ENCODE measurements at places on chromosomes 2 and 18.

DNA sequence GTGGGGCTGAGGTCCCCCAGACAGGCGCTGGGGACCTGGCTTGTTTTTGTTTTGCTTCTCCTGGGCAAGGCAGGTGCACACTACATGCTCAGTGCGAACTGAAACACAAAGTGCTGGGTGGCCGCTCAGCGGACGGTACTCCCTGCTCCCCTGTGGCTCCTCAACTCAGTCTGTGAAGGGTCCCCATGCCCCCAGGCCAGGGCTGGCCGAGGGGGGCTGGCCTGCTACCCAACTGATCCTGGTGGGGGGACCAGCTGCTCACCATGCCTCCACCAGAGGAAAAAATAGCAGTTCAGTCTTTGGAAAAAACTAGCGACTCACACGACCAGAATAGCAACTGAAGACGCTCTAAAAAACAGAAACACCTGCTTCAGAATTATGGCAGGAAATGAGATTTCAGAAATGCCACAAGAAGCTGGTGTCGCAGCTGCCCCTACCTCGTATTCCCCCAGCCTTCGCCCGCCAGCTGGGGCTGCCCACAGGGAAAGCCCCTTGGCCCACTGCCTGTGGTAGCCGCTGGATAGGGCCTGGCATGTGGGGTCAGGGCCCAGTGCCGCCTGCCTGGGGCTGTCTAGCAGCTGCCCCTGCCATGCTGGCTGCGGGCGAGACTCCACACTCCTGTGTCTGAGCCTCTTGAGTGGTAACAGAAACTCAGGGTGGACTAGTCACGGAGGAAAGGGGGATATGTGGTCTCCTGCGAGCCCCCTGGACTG lies 43.7 kb downstream of the MEX3C start:
- no peak for DNase-seq

GRCh38 chr18:24734058-24734457 lies 273.6 kb downstream of the HRH4 start:
- no peak for DNase-seq

DNA sequence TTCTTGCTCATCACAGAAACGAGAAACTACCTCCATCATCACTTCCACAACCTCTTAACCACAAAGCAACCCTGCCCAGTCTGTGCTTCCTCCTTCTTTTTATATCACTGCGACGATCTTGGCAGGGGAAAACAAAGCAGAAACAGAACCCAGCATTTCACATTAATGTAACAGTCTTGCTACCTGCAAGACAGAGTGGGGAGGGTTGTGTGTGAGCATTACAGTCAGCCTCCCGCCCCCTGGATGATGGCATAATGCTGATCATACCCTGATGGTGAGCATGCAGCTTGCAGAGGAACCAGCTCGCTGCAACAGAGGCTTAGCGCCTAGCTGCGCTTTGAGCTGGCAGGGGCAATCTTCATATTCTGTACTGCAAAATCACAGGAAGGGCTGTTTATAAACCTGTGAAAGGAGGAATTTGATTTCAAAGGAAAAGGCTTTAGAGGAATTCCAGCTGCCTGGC lies 376.1 kb downstream of the IRS1 start:
- DNase-seq, result no peak

- DNase-seq, result no peak
These were observed 158.3 kb downstream of the EML6 start for GRCh38 chr2:54881759-54882158.

- DNase-seq, result no peak
These were observed 12.1 kb downstream of the MXD1 start for GRCh38 chr2:69926849-69927515.

GRCh38 chr2:228613133-228613850 lies 431.8 kb upstream of the SPHKAP start:
- peak; percentile 79 for DNase-seq

GRCh38 chr2:160419776-160420505 lies 73.7 kb downstream of the RBMS1 start:
- DNase-seq, result no peak

- DNase-seq, result no peak
These were observed 252.4 kb upstream of the SLC39A10 start for GRCh38 chr2:195404651-195405050.

DNA sequence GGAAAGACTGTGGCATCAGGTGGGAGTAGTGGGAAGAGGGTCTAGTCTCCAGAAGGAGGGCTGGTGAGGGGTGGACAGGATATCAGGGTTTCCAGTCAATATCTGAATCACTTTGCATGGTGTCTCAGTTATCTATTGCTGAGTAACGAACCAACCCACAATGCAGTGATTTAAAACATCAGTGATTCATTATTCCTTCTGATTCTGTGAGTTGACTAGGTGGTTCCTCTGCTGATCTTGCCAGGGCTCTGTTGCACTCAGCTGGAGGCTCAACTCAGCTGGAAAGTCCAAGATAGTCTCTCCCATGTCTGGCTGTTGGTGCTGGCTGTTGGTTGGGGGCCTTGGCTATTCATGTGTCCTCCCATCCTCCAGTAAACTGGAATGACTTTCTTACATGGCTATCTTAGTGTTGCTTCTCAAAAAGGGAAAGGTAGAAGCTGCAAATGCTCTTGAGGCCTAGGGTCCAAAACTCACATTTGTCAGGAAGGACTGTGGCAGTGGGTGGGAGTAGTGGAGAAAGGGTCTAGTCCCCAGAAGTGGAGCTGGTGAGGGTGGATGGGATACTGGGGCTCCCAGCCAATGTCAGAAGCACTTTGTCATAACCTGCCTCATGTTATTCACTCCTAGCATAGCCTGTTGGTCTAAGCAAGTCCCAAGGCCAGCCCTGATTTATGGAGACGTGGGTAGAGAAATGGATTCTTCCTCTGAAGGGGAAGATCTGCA lies 13.9 kb downstream of the IL1F10 start:
- DNase-seq, result no peak

GRCh38 chr2:241123816-241124536 lies 21.9 kb upstream of the MTERF4 start:
- no peak for DNase-seq

DNA sequence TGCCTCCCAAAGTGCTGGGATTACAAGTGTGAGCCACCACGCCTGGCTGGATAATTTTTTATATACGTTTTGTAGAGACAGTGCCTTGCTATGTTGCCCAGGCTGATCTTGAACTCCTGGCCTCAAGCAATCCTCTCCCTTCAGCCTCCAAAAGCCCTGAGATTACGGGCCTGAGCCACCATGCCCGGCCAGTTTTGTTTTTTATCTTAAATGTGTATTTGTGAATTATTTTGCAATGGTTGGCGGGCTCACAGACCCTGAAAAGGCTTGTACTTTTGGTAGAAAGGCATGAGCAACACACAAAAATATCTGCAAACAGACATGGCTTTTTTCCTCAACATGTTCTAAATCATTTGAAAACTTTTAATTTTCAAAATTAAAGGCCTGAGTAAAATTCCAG lies 73.4 kb upstream of the TMEM18 start:
- DNase-seq, result no peak

DNA sequence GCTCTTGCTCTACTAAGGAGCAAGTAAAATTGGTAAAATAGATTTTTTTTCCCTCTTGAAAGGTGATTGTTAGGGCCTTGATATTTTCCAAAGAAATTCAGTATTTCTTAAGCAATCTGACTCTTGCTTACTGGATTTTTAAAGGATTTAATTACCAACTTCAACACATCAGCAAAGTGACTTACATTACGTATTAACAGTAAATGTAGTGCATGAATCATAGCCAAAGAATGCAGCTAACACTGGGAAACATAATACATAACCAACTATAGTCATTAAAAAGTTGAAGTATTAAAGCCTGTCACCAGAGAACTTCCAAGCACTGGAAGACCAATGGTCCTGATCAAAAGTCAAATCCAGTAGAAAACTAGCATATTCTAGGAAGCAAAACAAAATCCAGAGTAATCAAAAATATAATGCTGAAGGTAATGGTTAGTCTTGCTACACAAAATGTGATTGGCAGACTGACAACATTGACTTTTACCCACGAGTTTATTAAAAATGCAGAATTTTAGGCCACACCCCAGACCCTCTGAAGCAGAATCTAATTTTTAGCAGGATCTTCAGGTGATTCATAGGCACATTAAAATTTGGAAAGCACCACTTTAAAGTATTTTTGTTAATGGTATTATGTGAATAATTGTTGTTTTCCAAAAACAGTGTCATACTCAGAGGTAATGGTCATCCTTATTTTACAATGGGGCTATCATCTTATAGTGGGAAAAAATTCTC lies 31.8 kb upstream of the CAVIN2 start:
- DNase-seq, result peak; percentile 21

DNA sequence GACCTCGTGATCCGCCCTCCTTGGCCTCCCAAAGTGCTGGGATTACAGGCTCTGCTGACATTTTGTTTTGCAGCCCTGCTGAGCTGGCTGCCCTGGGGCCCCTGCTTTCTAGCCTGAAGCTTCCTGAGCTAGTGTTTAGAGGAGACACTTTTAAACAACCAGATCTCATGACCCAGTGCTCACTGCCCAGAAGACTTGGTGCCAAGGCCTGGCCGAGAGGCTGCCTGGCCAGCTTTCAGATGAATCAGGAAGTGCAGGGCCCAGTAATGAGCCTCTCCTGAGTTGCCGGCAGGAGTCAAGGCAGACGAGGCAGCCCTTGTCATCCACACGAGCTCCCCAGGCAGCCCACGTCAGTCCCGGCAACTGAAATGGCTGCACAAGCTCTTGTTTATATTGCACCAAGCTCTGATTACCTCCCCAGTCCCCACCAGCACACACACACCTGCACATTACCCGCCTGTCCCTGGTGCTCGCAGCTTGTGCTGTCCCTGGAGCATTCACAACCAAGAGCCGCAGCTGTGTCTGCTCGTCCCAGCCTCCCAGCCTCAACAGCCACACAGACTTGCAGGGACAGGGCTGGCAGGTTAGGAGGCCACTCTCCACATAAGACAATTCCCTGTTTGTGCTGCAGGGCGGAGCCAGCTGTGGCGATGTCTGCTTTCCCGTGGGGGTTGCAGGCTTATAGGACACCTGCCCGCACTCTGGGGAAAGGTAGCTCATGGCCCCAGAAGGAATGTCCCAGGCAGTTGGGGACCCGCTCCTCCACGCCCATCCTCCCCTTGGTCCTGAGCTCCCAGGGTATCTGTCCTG lies 331.2 kb upstream of the MYT1L start:
- DNase-seq, result no peak

DNA sequence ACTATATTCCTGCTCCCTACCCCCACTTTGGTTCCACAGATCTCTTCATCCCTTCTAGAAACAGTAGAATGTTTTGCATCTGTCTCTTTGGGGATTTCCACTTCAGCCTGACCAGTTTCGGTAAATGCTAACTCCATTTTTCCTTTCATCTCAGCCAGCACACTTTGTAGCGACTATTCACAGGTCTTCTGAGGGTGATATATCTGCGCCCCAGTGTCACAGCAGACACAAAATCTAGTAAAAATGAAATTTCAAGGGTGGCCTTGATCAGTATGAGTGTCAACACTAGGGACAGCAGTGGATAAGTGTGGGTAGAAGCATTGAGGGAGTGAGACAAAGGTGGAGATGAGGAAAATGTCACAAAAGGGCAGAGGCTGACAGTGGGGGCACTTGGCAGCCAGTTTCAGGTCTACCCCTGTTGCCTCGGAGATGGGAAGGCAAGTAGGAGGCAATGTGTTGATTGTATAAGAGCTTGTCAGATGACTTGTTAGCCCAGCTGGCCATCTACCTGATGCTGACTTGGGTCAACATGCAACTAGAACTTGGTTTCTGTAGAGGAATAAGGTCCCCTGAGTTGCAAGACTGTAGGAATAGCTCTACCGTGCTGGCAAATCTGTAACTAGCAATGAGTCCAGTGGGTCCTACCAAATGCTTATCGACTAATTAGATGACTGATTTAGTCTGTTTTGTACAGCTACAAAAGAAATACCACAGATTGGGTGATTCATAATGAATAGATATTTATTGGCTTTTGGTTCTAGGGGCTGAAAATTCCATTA lies 60.7 kb downstream of the CXCR4 start:
- no peak for DNase-seq

- no peak for DNase-seq
These were observed 191.9 kb upstream of the CTAGE1 start for GRCh38 chr18:22609642-22610041.

DNA sequence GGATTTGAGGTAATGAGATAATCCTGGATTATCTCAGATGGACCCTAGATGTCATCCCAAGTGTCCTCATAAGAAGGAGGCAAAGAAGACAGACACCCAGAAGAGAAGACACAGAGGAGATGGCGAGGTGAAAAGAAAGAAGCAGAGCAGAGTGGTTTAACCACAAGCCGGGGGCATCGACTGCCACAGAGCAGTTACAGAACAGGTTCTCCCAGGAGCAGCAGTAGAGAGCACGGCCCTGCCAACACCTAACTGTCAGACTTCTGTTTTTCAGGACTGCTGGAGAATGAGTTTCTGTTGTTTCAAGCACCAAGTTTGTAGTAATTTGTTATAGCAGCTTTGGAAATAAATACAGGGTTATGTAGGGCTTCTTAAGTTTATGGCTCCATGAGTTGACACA lies 437.0 kb downstream of the THSD7B start:
- no peak for DNase-seq

DNA sequence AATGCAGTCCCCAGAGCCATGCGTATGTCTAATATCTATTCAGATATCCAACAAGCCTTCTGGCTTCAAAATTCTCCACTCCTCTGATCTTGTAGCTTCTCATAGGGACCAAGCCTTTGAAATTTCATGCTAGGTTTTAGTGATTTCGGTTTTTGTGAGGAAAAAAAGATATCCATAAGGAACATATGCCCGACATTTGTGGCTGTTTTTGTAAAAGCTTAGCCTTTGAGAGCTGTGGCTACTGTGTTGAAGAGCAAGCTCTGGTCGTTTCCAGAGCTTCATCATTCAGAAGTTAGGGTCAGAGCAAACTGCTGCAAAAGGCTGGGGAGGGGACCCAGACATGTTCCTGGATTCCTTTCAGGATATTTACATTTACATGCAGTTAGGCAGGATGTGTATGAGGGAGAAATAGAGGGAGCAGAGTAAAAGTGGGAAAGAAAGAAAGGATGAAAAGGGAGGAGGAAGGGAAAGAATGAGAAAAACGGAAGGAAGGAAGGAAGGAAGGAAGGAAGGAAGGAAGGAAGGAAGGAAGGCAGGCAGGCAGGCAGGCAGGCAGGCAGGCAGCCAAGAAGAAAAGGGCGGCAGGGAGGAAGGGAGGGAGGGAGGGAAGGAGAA lies 70.2 kb downstream of the NCKAP5 start:
- no peak for DNase-seq

- DNase-seq, result no peak
These were observed 3.0 kb downstream of the SAP130 start for GRCh38 chr2:128024816-128025215.

- no peak for DNase-seq
These were observed 327.2 kb upstream of the PKDCC start for GRCh38 chr2:41720331-41721251.
